ENCODE measurements at places on chromosomes 3 and 15.

DNA sequence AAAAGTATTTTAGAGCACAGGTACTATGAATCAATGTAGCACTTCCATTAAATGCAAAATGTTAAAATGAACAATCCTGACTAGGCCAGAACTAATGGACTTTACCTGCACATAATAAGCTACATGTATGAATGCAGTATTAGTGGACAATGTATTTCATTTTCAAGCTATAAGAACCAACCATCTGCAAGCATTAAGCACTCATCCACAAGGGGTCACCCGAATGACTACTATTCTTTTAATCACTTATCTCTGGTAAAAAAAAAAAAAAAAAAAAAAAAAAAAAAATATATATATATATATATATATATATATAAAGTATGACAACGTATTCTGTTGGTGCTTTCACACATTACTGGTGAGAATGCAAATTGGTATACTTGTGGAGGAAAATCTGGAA lies 7.2 kb downstream of the HERC1 start:
- DNase-seq: peak; percentile 59

DNA sequence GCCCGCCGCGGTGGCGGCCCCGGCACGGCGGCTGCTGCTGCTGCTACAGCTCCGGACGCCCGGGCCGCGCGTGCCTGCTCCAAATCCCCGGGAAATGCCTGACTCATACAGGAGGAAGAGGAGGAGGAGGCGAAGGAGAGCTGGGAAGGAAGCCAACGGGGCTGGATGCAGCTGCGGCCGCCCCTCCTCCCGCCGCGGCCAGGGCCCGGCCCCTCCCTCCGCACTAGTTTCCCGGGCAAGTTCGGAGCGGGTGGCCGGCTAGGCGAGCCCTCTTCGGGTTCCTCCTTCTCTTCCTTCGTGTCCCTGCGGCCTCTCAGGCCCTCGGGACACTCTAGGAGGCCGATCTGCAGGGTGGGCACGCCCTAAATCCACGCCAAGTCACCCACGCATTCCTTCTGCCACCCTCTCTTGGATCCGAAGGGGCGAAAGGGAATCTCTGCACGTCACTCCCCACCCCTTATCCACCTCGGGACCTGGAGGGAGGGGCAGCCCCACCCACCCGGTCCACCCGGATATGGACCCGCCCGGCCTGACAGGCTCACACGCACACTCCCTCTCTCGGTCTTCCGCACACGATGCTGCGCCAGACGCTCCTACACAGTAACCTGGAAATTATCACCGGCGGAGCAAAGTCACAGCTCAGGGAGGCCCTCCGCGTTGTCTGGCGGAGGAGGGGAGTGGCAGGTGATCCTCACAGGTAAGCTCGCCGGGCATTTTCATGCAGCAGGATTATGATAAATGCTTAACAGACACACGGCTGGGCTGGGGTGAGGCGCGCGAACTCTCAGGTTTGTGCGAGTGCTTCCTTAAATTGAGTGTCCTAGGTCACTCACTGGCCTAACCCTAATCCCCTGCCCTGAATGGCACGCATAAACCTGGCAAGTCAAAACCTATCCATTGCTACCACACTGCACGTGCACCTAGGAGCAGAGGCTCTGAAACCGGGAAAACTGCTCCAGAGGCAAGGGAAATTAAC lies at the start of the genes OSBPL10 and ZNF860:
TSS of gene OSBPL10 (minus strand) at position 57 of the 976 bp plus-strand sequence. CDS start 83 bp downstream, outside the sequence.
TSS of gene ZNF860 (plus strand) at position 545 of the 976 bp plus-strand sequence. CDS start 7,330 bp downstream, outside the sequence.
- DNase-seq: no peak

- no peak for DNase-seq
These were observed 2.7 kb downstream of the BOC start for GRCh38 chr3:113213896-113214587.

- no peak for DNase-seq
These were observed 3.5 kb upstream of the FYTTD1 start for GRCh38 chr3:197746209-197746608.

DNA sequence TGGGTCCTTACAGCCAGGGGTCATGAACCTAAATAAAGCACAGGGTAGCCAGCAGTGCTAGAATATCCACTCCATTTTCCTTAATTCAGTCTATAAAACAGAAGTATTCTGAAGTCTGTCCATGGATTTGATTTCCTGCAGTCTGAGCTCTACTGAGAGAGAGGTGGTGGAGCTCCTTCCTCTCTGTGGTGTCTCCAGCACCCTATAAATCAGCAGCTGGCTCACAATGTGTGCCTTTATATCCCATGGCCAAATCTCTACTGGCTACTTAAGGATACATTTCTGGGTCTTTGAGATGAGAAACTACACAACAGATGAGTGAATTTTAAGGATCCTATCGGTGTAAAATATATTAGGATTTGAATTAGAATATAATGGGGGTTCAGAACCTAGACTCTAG lies 339.9 kb upstream of the RBMS3 start:
- DNase-seq: no peak

- no peak for DNase-seq
These were observed 1075.9 kb upstream of the CFAP20DC start for GRCh38 chr3:60125686-60126085.

GRCh38 chr15:92520914-92521623 lies 127.4 kb downstream of the ST8SIA2 start:
- DNase-seq: no peak

DNA sequence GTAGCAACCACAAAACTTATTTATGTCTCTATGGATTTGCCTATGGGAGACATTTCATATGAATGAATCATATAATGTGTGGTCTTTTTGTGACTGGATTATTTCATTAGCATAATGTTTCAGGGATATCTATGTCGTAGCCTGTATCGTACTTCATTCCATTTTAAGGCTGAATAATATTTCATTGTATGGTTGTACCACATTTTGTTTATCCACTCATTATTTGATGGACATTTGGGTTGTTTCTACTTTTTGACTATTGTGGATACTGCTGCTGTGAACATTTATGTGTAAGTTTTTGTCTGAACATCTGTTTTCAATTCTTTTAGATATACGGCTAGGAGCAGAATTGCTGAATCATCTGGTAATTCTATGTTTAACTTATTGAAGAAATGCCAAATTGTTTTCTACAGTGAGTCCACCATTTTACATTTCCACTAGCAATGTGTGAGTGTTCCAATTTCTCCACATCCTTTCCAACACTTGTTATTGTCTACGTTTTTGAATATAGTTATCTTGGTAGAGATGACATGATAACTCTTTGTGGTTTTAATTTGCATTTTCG lies 134.4 kb upstream of the DAZL start:
- no peak for DNase-seq

GRCh38 chr3:36944641-36945270 lies at the start of gene TRANK1:
TSS of gene TRANK1 (minus strand) at chr3:36945054. CDS start at chr3:36944809, 245 bp downstream.
- peak; percentile 88 for DNase-seq
